ENCODE measurements at places on chromosomes 7 and 10.

- DNase-seq, result no peak
Measured at GRCh38 chr10:85602306-85602705, 764.3 kb downstream of the GRID1 start.

DNA sequence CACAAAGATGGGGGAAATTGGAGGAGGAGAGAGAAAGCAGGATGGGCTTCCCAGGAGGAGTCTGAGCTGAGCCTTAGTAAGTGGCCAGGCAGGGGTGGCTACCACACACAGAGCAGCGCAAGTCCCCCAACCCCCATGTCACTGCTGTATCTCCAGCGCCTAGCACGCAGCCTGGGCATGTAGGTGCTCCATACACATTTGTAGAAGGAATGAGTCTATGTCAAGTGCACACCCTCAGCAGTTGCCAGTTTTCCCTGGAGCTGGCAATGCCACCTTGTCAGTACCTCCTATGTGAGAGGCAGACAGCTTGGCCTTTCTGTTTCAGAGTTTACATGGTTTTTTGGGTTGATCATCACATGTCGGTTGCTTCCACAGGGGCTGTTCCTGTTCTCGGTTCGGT lies 116.1 kb downstream of the CLEC2L start:
- DNase-seq, result no peak

- DNase-seq, result no peak
Measured at GRCh38 chr7:56538541-56539429, 422.6 kb upstream of the NUPR2 start.

GRCh38 chr10:62058476-62058875 lies 157.0 kb downstream of the ARID5B start:
- no peak for DNase-seq
